ENCODE measurements at places on chromosomes 11 and 22.

GRCh38 chr11:16338393-16338792 is 18.0 kb downstream of the SOX6 start:
- H3K4me1 ChIP-seq: no peaks in the 10 kb centered on the region
- no peaks in the 10 kb centered on the region for H3K36me3 ChIP-seq
- no peaks in the 10 kb centered on the region for H3K27me3 ChIP-seq
- DNase-seq: no peak
- no peak overlapping the region for H3K27ac ChIP-seq

- no peaks in the 10 kb centered on the region for H3K4me1 ChIP-seq
- H3K27me3 ChIP-seq: peaks cover 40% of the 10 kb centered on the region
- no peak for DNase-seq
- no peak overlapping the region for H3K4me3 ChIP-seq
- no peak overlapping the region for H3K27ac ChIP-seq
- H3K36me3 ChIP-seq: no peaks in the 10 kb centered on the region
Measured at GRCh38 chr22:43433451-43434274, 21.8 kb downstream of the MPPED1 start.

DNA sequence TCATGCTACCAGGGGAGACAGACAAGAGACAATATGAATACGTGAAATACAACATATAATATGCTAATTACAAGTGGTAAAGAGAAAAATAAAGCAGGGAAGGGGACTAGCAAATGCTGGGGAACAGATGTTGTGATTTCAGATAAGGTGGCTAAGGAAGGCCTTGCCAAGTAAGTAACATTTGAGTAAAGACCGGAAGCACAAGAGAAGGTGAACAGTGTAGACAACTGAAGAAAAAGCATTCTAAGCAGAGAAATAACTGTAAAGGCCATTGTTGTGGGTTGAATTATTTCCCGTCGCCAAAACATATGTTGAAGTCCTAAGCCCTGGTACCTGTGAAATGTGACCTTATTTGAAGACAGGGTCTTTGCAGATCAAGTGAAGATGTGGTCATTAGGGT is 63.7 kb upstream of the EED start:
- no peak overlapping the region for H3K27ac ChIP-seq
- H3K27me3 ChIP-seq: no peaks in the 10 kb centered on the region
- no peaks in the 10 kb centered on the region for H3K36me3 ChIP-seq
- no peak for DNase-seq
- H3K4me3 ChIP-seq: no peak overlapping the region

DNA sequence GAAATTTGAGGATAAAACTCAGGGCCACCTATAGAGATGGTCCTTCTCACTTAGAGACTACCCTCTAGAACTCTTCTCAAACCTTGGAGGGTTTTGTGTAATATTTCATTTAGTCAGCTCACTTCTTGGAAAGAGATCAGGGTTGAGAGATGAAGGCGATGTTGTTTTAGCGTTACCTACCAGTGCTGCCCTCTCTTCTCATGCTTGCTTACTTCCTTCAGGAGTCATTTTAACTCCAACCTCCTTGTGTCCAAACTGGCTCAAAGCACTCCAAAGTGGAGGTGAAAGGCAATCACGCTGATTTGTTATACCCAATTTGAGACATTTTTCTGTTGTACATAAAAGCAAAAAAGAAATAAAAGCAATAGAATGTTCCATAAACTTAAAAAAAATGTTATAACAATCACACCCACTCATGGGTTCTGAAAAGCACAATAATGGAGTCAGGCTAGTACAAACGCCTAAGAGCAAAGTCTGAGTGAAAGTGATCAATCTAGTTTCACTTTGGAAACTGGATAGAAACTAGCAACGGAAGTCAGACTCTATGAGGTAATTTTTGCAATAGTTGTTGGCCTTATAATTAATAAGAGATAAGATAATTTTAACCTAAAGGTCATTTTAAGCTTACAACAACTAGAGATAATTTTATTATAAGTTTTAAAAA is 117.1 kb downstream of the MRTFA start:
- H3K27me3 ChIP-seq: no peaks in the 10 kb centered on the region
- no peak overlapping the region for H3K4me3 ChIP-seq
- no peak for DNase-seq

DNA sequence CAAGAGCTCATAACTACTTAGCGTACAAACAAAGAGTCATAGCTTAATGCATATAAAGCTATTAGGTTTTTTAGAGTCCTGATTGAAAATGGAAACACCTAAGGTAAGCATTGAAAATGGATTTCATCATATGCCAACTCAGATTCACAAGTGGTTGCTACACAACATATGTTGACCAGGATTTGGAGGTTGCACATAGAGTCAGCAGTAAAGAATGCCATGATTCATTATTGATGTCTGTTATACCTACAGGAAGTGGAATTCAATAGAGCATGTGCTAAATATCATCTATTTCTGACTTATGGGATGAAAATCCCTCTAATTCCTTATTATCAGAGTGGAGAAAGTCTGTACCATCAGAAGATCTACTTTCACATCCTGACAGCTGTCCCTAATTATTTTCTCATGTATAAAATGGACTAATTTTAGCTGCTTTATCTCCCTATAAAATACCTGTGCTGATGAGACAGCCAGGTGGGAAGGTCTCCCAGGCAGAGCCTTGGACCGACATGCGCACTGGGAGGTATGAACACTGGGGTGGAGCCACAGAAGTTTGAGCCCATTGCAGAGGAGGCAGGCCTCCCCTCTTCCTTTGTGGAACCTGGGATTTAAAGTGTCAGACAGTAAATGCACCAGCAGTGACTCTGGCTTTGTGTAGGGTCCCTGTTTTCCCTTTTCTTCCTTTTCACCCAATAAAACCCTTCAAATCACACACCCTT is 204.2 kb downstream of the AASDHPPT start:
- H3K36me3 ChIP-seq: no peaks in the 10 kb centered on the region
- no peaks in the 10 kb centered on the region for H3K27me3 ChIP-seq
- DNase-seq: no peak
- no peak overlapping the region for H3K4me3 ChIP-seq
- H3K27ac ChIP-seq: no peak overlapping the region

DNA sequence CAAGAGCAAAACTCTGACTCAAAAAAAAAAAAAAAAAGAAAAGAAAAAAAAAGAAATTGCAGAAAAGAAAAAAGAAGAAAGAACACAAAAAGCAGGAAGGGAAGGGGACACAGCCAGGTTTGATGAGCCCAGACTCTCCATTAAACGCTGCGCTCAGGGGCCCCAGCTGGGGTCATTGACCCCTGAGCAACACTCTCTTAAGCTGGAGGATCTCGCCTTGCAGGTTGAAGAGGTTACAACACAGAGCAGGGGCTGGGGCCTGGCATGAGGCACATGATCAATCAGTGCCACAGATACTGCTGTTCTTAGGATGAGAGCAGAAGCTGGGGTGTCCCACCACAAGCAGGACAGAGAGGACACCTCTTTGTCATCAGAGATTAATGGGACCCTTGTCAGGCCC is 7.8 kb downstream of the FGF3 start:
- H3K4me3 ChIP-seq: no peak overlapping the region
- no peak overlapping the region for H3K27ac ChIP-seq

- H3K4me3 ChIP-seq: peak overlapping the region; percentile 89
- H3K36me3 ChIP-seq: peaks cover 16% of the 10 kb centered on the region
- H3K27me3 ChIP-seq: no peaks in the 10 kb centered on the region
- peaks cover 47% of the 10 kb centered on the region for H3K4me1 ChIP-seq
- DNase-seq: no peak
- peak overlapping the region; percentile 93 for H3K27ac ChIP-seq
Measured at GRCh38 chr22:38756711-38757463, 1.1 kb upstream of the SUN2 start.

- H3K27ac ChIP-seq: no peak overlapping the region
- no peak overlapping the region for H3K4me3 ChIP-seq
- H3K4me1 ChIP-seq: peaks cover 8% of the 10 kb centered on the region
- peaks cover 3% of the 10 kb centered on the region for H3K36me3 ChIP-seq
- no peak for DNase-seq
Measured at GRCh38 chr11:94855666-94856065, 87.5 kb downstream of the AMOTL1 start.

DNA sequence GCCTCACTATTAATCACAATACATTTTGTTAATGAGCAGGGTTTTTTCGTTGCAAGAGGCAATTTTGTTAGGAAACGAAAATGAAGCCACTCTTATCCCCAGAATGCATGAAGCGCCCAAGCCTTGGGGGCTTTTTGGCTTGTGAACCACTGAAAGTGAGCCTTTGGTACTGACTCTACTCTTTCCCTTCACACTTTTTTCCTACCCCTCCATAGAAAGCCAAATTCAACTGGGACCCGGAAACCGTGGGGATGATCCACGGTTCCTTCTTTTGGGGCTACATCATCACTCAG is 4.8 kb downstream of the SLC17A6 start:
- no peak for DNase-seq
- peak overlapping the region; percentile 14 for H3K4me3 ChIP-seq
- H3K36me3 ChIP-seq: no peaks in the 10 kb centered on the region
- H3K27ac ChIP-seq: no peak overlapping the region
- H3K27me3 ChIP-seq: peaks cover 67% of the 10 kb centered on the region

DNA sequence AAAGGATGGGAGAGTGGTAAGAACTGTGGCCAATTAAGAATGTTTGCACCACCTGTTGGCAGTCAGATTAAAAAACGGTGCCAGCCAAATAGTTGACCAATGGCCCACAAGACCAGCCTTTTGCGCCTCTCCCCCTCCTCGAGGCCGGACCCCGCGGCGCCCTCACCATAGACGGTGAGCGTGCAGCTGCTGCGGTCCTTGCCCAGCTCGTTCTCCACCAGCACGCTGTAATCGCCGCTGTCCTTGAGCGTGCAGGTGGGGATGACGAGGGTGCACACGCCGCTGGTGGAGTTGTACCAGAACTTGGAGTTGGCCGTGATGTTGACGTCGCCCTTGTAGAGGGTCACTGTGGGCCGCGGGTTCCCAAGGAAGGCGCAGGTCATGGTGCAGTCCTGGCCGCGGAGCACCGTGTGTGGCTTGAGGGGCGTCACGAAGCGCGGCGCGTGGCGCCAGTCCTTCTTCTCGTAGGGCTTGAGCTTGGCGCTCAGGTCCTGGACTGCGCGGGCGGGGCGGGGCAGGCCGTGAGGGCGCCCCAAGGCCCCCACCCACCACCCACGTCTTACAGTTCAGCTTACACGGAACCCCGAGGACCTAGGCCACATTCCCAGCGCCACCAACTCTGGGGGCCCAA is 7.2 kb downstream of the TMEM86A start:
- peaks cover 21% of the 10 kb centered on the region for H3K4me1 ChIP-seq
- no peak for DNase-seq
- H3K4me3 ChIP-seq: peak overlapping the region; percentile 81
- H3K27me3 ChIP-seq: peaks cover 35% of the 10 kb centered on the region

- H3K27ac ChIP-seq: peak overlapping the region; percentile 84
- no peak for DNase-seq
- H3K27me3 ChIP-seq: peaks cover 26% of the 10 kb centered on the region
- no peaks in the 10 kb centered on the region for H3K36me3 ChIP-seq
- H3K4me3 ChIP-seq: peak overlapping the region; percentile 67
Measured at GRCh38 chr11:69442807-69443137, 38.7 kb upstream of the LINC01488 start.

DNA sequence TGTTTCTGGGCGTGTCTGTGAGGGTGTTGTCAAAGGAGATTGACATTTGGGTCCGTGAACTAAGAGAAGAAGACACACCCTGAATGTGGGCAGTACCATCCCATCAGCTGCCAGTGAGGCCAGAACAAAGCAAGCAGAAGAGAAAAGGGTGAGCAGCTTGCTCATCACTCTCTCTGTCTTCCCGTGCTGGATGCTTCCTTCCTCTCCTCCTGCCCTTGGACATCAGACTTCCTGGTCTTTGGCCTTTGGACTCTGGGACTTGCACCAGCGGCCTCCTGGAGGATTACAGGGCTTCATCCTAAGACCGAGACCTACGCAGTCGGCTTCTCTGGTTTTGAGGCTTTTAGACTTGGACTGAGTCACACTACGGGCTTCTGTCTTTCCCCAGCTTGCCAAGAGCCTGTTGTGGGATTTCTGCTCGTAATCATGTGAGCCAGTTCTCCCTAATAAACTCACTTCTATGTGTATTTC is 18.8 kb downstream of the APOL2 start:
- DNase-seq: no peak
- peaks cover 18% of the 10 kb centered on the region for H3K27me3 ChIP-seq
- peaks cover 8% of the 10 kb centered on the region for H3K36me3 ChIP-seq

- DNase-seq: no peak
- H3K27me3 ChIP-seq: peaks cover 54% of the 10 kb centered on the region
- no peaks in the 10 kb centered on the region for H3K36me3 ChIP-seq
- no peak overlapping the region for H3K4me3 ChIP-seq
Measured at GRCh38 chr11:61526956-61527731, 18.6 kb downstream of the LRRC10B start.

DNA sequence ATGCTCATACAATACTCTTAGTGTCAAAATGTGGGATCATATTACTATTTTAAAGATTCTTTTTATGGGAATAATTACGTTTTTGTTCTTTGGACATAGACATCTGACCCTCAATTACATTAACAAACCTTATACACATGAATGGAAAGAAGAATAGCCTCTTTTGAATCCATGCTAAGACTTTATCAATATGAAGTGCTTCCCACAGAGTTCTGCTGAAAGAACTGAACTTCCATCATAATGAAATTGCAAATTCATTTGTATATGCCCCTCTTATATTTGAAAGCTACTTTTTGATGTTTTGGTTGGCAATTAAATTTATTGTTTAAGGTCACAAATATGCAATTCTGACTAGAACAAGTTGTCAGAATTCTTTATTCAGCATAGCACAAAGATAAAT is 254.9 kb downstream of the TMEM135 start:
- H3K4me3 ChIP-seq: no peak overlapping the region
- peaks cover 4% of the 10 kb centered on the region for H3K36me3 ChIP-seq
- no peaks in the 10 kb centered on the region for H3K27me3 ChIP-seq
- no peak for DNase-seq

DNA sequence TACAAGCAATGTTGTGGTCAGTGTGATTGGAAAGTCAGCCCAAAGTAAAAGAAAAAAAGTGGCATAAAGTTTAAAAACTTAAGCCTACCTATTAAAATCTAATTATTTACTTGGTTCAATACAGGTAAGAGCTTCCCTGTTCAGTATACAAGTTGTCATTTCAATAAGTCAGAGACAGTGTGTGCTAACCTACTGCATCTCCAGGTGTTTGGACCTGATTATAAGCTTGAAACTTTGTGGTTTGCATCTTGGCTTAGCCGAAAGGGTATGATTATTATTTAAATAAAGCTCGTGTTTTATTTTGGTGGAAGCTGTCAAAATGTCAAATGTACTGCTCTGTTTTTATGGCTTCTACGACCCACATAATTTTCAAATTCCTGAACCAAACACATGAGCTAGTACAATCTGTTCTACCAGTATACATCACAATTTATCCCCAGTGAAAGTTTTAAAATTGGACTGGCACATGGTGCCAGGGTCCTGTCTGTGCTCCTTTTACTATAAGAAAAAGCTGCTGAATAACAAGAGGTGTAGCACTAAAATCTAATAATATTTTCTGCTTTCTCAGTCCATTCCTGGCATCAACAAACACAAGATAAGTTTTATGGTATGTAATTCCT is 103.9 kb upstream of the ANO3 start:
- no peak for DNase-seq
- no peak overlapping the region for H3K27ac ChIP-seq
- H3K36me3 ChIP-seq: no peaks in the 10 kb centered on the region

Measured in stimulated activated naive B cell treated with anti-CD40 and anti-IgM and Interleukin-4, amounts not matched to agents 10 μg/mL and 1 μg/mL and 100 μg/mL, for 72 hours (primary cell).